ENCODE measurements at places on chromosomes 6 and 20. TPM values are rescaled to one million over a fixed set of nuclear protein-coding genes. Genes with fewer than 3 reads are reported as not detected.

GRCh38 chr6:89986650-89987074, 92.4 kb downstream of the GJA10 start:
- H3K27ac ChIP-seq: peak overlapping the region; percentile 27
- peaks cover 56% of the 10 kb centered on the region for H3K36me3 ChIP-seq
- H3K4me3 ChIP-seq: no peak overlapping the region
- no peak for DNase-seq
- no peaks in the 10 kb centered on the region for H3K27me3 ChIP-seq

GRCh38 chr6:107786709-107787588, 37.2 kb downstream of the SCML4 start:
- H3K4me1 ChIP-seq: peaks cover 67% of the 10 kb centered on the region
- H3K27ac ChIP-seq: peak overlapping the region; percentile 91
- DNase-seq: peak; percentile 70
- H3K4me3 ChIP-seq: peak overlapping the region; percentile 69
- peaks cover 13% of the 10 kb centered on the region for H3K36me3 ChIP-seq

SAMD5 gene
- not detected for total RNA-seq

DNA sequence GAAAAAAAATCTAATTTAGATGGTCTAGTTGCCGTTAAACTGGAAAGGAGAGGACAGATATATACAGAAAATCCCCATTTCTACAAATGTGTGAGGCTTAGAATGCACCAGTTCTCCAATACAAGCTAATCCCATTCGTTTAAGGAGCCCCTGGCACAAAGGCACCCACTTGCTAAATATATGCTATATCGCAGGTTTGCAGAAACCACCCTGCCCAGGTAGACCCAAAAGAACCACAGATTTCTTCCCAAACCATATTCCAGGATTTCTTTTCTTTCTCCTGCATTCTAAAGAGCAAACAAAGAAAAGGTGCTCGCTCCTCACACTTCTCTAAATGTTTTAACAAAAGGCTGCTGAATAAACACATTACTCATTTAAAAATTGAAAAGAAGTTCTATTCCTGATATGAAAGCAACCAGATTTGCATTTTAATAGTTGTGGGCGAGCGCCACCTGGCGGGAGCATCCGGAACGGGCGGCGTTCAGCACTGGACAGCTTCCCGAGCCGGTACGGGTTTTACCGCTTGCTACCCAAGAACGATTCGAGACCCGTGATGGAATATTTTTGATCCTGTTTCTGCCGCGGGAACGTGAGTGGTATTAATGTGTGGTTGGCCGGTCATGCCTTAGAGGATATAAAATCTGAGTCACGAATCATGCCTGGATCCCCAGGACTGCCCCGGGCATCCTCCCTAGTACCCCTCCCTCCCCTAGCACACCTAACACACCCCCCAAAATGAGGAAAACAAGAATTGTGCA, 2.1 kb downstream of the PTPRT start:
- peaks cover 31% of the 10 kb centered on the region for H3K27me3 ChIP-seq
- H3K4me3 ChIP-seq: no peak overlapping the region

NR2E1 gene
- not detected for total RNA-seq

RRAGD gene
- 3.7 TPM for total RNA-seq

- peak overlapping the region; percentile 1 for H3K27ac ChIP-seq
- peaks cover 19% of the 10 kb centered on the region for H3K36me3 ChIP-seq
- H3K27me3 ChIP-seq: no peaks in the 10 kb centered on the region
- DNase-seq: no peak
Measured at GRCh38 chr6:142821860-142822259, 123.1 kb downstream of the HIVEP2 start.

GRCh38 chr6:63615590-63615989, 20.0 kb upstream of the PHF3 start:
- no peaks in the 10 kb centered on the region for H3K4me1 ChIP-seq
- H3K4me3 ChIP-seq: no peak overlapping the region
- DNase-seq: no peak
- H3K36me3 ChIP-seq: no peaks in the 10 kb centered on the region

- no peaks in the 10 kb centered on the region for H3K36me3 ChIP-seq
- H3K27me3 ChIP-seq: no peaks in the 10 kb centered on the region
- DNase-seq: no peak
- H3K4me3 ChIP-seq: no peak overlapping the region
Measured at GRCh38 chr6:37636116-37636515, 61.6 kb downstream of the MDGA1 start.

DNA sequence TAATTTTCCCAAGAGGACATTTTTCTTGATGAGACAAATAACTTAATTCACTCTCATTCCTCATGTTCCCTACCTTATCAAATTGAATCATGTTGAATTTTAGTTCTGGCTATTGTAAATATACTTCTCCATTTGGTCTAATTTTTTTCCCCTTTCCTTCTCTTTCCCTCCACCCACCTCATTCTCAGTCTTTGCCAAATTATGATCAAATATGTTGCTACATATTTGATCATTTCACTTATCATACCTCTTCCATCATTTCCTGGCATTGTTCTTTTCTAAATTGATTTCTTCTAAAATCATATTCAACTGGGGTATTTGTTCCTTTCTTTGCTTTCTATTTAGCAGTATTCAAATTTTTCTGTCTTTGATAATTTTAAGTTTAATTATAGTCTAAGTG, 52.3 kb downstream of the HDGFL1 start:
- H3K27me3 ChIP-seq: no peaks in the 10 kb centered on the region
- no peak overlapping the region for H3K4me3 ChIP-seq
- no peaks in the 10 kb centered on the region for H3K36me3 ChIP-seq
- H3K27ac ChIP-seq: no peak overlapping the region
- H3K4me1 ChIP-seq: no peaks in the 10 kb centered on the region

GRCh38 chr6:44781912-44782597, 394.5 kb downstream of the CDC5L start:
- no peak overlapping the region for H3K27ac ChIP-seq
- DNase-seq: no peak
- no peaks in the 10 kb centered on the region for H3K27me3 ChIP-seq
- no peak overlapping the region for H3K4me3 ChIP-seq
- peaks cover 17% of the 10 kb centered on the region for H3K36me3 ChIP-seq

GRCh38 chr6:128244751-128245405, 275.5 kb downstream of the PTPRK start:
- H3K4me3 ChIP-seq: no peak overlapping the region
- peaks cover 20% of the 10 kb centered on the region for H3K4me1 ChIP-seq
- no peaks in the 10 kb centered on the region for H3K27me3 ChIP-seq
- H3K27ac ChIP-seq: no peak overlapping the region
- peaks cover 2% of the 10 kb centered on the region for H3K36me3 ChIP-seq

GRCh38 chr6:137365707-137366437, 128.3 kb downstream of the OLIG3 start:
- H3K4me1 ChIP-seq: peaks cover 19% of the 10 kb centered on the region
- H3K36me3 ChIP-seq: no peaks in the 10 kb centered on the region
- no peak overlapping the region for H3K27ac ChIP-seq
- no peak overlapping the region for H3K4me3 ChIP-seq
- H3K27me3 ChIP-seq: peaks cover 4% of the 10 kb centered on the region

MRPS18B gene
- 43.6 TPM for total RNA-seq

GRCh38 chr6:36944650-36945049, 9.9 kb upstream of the PI16 start:
- no peak overlapping the region for H3K27ac ChIP-seq
- no peaks in the 10 kb centered on the region for H3K36me3 ChIP-seq
- peaks cover 15% of the 10 kb centered on the region for H3K27me3 ChIP-seq

DNA sequence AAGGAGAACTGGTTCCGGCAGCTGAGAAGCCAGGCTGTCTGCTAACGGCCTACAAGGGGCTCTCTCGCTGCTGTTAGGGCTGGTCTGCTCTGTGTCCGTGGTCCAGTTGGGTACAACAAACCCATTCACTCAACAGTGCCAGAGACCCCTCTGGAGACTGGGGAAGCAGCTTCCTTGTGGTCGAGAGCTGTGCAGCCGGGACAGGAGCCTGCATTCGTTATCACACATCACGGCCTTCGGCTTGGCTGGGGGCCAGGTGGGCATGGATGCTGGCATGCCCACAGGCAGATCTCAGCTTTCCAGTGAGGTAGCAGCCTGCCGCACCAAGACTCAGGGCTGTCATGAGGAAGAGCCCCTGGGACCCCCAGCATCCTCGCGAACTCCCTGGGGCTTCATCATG, 124.7 kb downstream of the PREX1 start:
- H3K36me3 ChIP-seq: peaks cover 87% of the 10 kb centered on the region
- H3K27me3 ChIP-seq: no peaks in the 10 kb centered on the region
- DNase-seq: no peak
- no peak overlapping the region for H3K4me3 ChIP-seq
- peaks cover 66% of the 10 kb centered on the region for H3K4me1 ChIP-seq
- H3K27ac ChIP-seq: peak overlapping the region; percentile 36

GRCh38 chr6:54629131-54629530, 217.4 kb upstream of the FAM83B start:
- H3K36me3 ChIP-seq: no peaks in the 10 kb centered on the region
- DNase-seq: no peak
- no peaks in the 10 kb centered on the region for H3K4me1 ChIP-seq
- no peak overlapping the region for H3K27ac ChIP-seq
- no peak overlapping the region for H3K4me3 ChIP-seq
- H3K27me3 ChIP-seq: no peaks in the 10 kb centered on the region

OOEP gene
- 0.52 TPM for total RNA-seq

DNA sequence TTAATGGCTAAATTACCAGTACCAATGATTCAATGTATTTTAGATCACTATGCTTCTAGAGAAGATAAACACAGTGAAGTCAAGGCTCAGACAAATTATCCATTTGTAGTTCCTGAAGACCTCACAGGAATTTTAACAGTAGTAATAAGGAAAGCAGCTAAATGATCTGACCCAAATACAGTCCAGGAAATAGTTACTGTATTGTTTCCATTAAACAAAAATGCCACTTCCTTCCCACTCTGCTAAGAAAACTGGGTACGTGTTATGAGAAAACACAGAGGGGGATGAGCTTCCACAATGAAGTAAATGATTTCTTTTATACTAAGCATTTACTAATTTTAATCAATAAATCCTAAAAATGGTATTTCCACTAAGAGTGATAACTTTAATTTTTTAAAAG, 127.9 kb downstream of the CDK19 start:
- H3K4me3 ChIP-seq: no peak overlapping the region
- no peaks in the 10 kb centered on the region for H3K27me3 ChIP-seq
- DNase-seq: no peak
- H3K36me3 ChIP-seq: no peaks in the 10 kb centered on the region
- peaks cover 29% of the 10 kb centered on the region for H3K4me1 ChIP-seq
- H3K27ac ChIP-seq: no peak overlapping the region

DNA sequence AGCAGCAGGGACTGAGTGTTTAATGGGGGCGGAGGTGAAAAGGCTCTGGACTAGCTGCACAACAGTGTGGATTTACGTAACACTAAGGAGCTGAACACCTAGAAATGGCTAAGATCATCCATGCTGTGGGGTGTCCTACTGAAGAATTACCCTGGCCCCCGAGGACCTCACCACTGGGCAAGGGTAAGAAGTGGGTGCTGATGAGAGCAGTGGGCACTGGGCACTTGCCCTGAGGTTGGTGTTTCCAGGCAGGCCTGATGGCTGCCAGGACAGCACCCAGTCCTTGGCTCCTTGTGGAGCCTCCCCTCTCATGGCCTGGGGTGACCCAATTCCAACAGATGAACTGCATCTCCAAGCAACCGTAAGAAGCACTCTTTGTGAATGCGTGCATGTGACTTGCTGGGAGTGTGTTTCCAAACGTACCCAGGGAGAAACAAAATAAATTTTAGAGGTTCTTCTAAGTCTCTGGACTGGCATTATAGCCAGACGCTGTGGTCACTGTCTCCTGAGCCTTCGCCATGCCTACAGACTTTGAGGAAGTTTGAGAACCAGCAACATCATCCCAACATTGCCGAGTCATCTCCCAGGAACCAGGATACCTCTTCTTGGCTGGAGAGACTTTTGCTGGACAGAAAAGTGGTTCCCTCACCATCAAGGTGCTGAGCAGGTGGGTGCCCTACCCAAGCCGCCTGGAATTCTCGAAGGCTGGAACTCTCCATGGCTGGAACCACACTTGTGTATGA, 245.9 kb downstream of the ERMARD start:
- H3K4me3 ChIP-seq: no peak overlapping the region
- no peak for DNase-seq
- no peak overlapping the region for H3K27ac ChIP-seq

- no peak for DNase-seq
- no peaks in the 10 kb centered on the region for H3K4me1 ChIP-seq
- H3K27me3 ChIP-seq: peaks cover 11% of the 10 kb centered on the region
Measured at GRCh38 chr20:47768016-47768824, 17.1 kb downstream of the SULF2 start.

VSTM2L gene
- total RNA-seq: 0.21 TPM

- H3K27ac ChIP-seq: no peak overlapping the region
- H3K4me1 ChIP-seq: peaks cover 4% of the 10 kb centered on the region
- DNase-seq: no peak
- H3K36me3 ChIP-seq: no peaks in the 10 kb centered on the region
Measured at GRCh38 chr20:58216334-58216733, 12.1 kb downstream of the ANKRD60 start.

DNA sequence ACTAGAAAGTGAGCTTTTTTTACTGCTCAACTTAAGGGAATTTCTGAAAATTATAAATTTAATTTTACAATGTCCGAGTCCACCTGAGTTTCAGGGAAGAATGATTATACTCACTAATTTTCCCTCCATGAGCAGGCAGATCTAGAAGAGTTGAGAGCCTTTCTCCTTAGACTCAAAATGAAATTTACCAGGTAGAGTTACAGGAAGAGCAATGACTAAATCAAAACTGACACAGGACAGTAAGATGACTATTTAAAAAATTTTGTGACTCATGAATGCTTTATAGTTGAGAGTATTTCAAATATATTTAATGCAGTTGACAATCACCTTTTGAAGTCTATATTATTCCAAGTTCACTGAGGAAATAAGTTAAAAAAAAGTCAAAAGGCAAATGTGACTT, 198.1 kb upstream of the NRSN1 start:
- DNase-seq: no peak
- H3K27ac ChIP-seq: no peak overlapping the region
- no peaks in the 10 kb centered on the region for H3K27me3 ChIP-seq
- no peaks in the 10 kb centered on the region for H3K36me3 ChIP-seq

DNA sequence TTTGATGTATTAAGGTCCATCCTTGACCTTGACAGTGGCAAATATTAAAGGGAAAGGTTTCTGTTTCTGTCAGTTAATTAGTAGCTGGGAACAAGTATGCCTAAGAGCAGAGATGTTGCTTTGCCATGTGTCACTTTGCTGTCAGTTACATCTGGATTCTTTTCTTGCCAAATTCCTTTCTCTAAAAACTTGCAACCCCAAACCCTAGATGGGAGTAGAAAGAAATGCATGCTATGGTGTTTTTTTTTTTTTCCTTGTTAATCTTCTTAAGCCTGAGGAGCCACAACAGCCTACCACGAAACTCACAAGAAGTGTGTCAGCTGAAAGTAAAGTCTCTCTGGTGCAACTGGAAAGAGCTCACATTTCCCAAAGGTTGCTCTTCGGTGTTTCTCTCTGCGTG, 18.0 kb upstream of the CLDN20 start:
- no peak for DNase-seq
- H3K4me3 ChIP-seq: no peak overlapping the region
- H3K27ac ChIP-seq: no peak overlapping the region
- no peaks in the 10 kb centered on the region for H3K27me3 ChIP-seq
- no peaks in the 10 kb centered on the region for H3K4me1 ChIP-seq

GCNT2 gene
- total RNA-seq: 4.8 TPM

All from activated CD8-positive, alpha-beta T cell treated with anti-CD3 and anti-CD28 coated beads, Interleukin-2, amount 10 ng/mL, durations not matched to agents 7 days and 5 days (primary cell).